NCI-H774 (cell line): ENCODE measurements at places on chromosomes 4 and X.

GRCh38 chrX:49878128-49878833 lies 1.0 kb upstream of the USP27X start:
- no peak for DNase-seq

- no peak for DNase-seq
These were observed 871 bp upstream of the HPGD start for GRCh38 chr4:174523025-174523693.

GRCh38 chr4:20773144-20773997 lies 73.1 kb downstream of the PACRGL start:
- DNase-seq, result peak; percentile 60

DNA sequence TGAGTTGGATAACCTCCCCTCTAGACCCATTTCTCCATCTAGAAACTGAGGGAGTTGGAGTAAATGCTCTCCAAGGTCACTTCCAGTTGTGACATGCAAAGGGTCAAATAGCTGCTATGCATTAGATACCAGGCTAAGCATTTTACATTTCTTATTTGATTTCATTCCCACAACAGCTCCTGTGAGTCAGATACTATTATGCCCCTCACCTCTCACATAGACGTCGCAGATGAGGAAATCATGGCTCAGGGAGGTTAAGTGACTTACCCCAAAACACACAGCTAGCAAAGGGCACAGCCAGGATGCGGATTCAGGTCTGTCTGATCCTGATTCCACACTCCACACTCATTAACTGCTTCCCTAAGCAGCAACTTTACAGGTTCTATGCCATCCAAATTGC lies 57.7 kb downstream of the PRPS1 start:
- no peak for DNase-seq

DNA sequence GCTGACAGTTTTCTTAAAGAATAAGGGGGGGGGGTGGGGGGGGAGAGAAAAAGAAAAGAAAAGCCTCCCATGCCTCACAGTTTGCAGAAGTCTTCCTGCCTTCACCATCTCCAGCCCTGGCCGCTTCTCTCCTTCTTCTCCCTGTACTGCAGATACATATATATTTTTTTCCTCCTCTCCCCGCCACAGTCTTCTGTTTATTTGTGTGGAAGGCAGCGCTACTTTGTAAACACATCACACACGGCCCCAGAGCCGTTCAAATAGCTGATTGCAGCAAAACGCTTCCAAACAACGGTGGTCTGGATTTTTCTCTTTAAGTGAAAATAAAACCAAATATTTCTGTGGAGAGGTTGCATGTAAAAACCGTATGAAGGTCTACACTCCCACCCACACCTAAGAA lies 732 bp downstream of the NLGN4X start:
- DNase-seq, result no peak

- no peak for DNase-seq
These were observed 21.9 kb downstream of the HNRNPH2 start for GRCh38 chrX:101429934-101430333.

GRCh38 chr4:114085611-114086345 lies 106.3 kb upstream of the ARSJ start:
- no peak for DNase-seq

- DNase-seq, result no peak
These were observed 527.3 kb downstream of the GABRG1 start for GRCh38 chr4:45596379-45597101.

- DNase-seq, result no peak
These were observed 104.2 kb downstream of the PAPSS1 start for GRCh38 chr4:107615809-107616208.

DNA sequence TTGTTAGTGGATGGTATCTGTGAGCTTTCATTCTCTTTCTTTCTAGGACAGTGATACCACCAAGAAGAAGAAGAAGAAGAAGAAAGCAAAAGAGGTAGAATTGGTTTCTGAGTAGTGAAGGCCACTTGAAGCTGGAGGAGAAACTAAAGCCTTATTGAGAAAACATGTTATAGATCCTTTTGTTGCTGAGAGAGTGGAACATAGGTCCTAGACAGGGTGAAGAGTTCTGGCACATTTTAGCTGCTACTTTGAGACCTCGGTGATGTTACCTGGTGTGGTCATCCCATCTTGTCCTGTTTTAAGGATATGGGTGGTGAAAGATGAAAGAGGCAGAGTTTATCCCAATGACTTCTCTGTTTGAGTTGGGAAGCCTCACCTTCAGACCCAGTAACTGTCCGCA lies 14.1 kb downstream of the DKC1 start:
- no peak for DNase-seq

DNA sequence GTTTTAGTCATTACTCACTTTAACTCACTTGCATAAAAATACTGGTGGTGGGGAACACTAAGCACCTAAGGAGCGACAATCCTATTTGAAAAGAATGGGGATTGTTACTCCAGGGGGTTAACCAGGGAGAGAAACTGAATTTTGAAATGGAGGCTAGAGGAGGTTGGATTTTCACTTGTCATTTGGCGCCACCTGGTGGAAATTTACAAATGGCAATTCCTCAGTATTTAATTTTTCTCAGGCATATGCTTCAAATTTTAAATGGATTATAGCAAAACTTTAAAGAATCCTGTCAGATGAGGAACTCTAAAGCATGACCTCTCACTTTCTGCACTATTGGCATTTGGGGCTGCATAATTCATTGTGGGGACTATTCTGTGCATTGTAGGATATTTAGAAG lies 2.7 kb upstream of the GEMIN8 start:
- DNase-seq, result no peak

DNA sequence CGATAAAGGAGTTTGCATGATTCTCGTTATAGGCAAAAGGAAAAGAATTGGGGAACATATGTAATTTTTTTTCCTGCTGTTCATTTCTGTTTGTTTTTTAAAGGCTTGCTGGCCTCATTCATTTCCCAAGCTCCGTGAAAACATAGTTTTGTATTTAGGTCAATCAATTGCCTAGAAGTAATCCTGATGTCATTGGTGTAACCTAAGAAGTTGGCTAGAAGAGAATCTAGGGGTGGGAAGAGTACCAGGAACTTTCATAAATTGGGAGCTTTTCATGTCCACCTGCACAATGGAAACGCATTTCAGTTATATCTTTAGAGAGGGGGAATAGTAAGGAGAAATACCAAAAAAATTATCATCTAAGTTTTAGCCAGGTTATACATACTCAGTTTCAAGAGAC lies 3.8 kb downstream of the RAPGEF2 start:
- no peak for DNase-seq

DNA sequence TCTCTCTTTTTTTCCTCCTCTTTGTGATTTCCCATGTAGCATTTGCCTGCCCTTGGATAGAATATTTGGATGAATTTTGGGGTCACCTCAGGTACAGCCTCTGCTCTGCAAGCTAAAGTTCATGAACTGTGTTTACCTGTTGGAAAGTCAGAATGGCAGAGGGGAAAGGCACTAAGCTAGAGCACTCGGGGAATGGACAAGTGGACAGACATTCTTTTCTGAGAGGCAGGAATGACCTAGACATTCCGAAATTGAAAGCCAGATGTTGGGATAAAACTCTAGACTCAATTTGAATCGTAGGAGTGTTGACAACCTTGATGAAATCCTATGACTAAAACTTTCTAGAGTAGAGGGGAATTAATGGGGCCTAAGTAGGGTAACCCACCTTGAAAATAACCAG lies 56.1 kb downstream of the LUZP4 start:
- no peak for DNase-seq

DNA sequence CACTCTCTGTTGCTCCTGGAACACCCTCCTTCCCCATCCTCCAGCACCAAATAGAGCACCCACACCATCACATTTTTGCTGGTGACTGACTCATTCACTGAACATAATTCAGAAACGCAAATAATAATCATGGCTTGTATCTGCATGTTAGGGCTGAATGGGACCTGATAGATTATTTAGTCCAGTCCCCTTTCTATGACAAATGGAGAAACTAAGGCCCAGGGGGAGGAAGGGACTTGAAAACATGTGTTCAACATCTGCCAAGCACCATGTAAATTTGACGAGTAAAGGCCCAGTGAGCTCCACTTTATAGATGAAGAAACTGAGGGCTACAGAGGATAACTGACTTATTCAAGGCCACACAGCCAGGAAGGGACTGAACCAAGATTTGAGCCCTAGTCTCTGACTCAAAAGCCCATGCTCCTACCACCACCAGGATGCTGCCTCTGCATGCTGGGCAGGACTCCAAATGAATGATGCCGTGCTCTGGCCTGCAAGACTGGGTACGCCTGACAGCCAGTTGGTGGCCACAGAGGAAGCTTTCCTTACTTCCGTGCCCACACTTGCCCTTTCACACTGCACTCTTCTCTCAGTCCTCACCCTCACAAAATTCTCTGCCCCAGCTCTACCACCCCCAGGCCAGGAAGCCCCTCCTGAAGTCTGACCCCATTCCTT lies 133.3 kb upstream of the PJA1 start:
- DNase-seq, result no peak

DNA sequence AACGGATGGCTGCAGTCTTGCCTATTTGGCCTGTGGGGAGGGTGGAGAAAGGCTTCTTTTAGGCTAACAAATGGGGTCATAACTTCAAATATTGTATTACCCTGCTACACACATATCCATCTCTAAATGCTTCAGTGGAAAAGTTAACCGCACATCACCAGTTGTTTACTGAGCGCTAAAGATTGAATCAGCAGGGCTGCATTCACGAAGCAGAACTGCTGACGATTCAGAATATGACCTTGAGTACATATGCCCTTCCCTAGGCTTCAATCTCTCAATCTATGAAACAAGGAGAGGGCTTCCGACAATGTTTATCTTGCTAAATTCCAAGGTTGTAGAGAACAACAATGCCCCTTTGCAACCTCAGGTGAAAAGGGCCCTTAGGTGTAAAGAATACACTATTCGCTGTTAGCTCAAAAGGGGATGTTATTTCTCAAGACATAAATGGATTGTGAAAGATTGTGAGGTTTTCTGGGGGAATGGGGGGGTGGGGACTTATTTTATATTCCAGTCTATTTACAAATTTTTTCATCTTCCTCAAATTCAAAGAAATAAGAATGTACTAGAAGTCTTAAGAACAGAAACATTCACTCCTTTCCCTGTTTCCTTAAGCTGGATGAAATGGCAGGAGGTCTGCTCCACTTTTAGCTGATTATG lies 2.6 kb upstream of the ATP6AP2 start:
- no peak for DNase-seq

GRCh38 chr4:121764702-121765367 lies at the start of gene SMIM43:
Gene SMIM43, minus strand, starts transcription at chr4:121765164. Its CDS starts 59 bp downstream, at chr4:121765105.
- no peak for DNase-seq

DNA sequence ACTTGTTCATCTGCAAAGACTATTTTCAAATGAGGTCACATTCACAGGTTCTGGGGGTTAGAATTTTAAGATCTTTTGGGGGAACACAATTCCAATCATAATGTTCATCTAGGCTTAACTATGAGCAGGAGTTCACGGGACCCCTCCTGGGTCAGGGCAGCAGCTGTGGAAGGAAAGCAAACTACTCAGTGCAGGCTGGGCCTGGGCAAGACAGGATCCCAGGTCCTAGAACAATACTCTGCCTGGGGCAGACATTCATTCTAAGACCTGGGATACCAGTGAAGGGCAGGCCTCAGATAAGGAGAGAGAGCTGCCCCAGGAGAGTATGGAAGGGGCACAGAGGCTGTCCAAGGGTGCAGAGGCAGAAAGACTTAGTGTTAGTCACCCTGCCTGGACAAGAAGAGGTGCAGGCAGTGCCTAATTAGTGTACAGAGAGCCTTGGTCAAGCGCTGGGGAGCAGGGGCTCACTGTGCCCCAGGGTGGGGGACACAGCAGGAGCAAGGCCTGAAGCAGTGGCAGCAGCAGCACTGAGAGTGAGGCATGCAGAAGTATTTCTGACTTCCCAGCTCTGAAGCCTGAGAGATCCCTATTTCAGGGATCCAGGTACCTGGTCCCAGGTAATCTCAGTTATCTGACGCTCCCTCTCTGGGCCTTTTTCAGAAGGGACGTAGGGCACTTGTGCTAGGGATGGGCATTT lies 123.0 kb upstream of the MAMLD1 start:
- no peak for DNase-seq

- no peak for DNase-seq
These were observed 10.2 kb downstream of the CRLF2 start for GRCh38 chrX:1202251-1202650.

- no peak for DNase-seq
These were observed 44.5 kb downstream of the BRWD3 start for GRCh38 chrX:80765220-80765625.

DNA sequence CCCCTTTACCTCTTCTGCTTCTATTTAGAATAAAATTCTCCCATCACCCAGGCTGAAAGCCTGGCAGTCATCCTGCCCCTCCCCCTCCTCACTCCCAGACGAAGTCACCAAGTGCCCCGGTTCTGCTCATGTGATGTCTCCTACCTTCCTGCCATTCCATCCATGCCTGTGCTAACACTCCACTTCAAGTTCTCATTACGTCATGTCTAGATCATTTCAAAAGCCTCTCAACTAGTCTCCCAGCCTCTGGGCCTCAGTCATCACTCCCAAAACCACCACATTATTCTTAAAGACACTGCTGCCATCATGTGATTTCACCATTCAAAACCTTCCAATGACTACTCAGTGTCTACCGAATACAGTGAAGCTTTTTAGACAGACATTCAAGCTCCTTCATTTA lies 17.2 kb upstream of the HOPX start:
- DNase-seq, result no peak

GRCh38 chr4:141810712-141811375 lies 174.5 kb downstream of the IL15 start:
- no peak for DNase-seq

GRCh38 chr4:13907255-13907751 lies 279.8 kb upstream of the BOD1L1 start:
- DNase-seq, result no peak

GRCh38 chr4:39626261-39626660 lies 12.4 kb downstream of the SMIM14 start:
- DNase-seq, result no peak

- DNase-seq, result no peak
These were observed 814 bp downstream of the SPON2 start for GRCh38 chr4:1171311-1172227.

DNA sequence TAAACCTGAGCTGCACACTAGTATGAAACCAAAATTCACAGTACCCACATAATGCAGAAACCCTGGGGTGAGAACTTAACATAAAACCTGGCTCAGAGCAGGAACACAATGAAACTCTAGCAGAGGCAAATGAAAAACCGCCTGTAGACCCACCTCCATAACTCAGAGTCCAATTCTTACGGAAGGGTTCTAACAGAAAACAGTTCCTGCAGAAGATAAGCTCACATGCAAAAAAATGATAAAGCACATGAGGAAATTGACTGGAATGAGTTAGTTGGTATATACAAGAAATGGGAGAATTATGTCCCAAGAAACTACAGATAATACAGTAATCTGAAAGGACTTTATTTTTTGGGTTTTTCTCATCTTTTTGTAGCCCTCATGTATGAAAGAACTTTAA lies 14.7 kb downstream of the RTL9 start:
- DNase-seq, result no peak

- DNase-seq, result no peak
These were observed 331.1 kb upstream of the SLC7A11 start for GRCh38 chr4:138573246-138573645.

GRCh38 chr4:109334129-109335105 lies 32.0 kb upstream of the COL25A1 start:
- no peak for DNase-seq

GRCh38 chr4:48205626-48206025 lies 64.0 kb downstream of the TEC start:
- DNase-seq, result no peak
